ENCODE measurements at places on chromosomes 1 and 21.

- DNase-seq = no peak
These were observed 16.0 kb downstream of the ADSS2 start for GRCh38 chr1:244435562-244436205.

- no peak for DNase-seq
These were observed 3.1 kb downstream of the SMIM1 start for GRCh38 chr1:3775490-3776230.

DNA sequence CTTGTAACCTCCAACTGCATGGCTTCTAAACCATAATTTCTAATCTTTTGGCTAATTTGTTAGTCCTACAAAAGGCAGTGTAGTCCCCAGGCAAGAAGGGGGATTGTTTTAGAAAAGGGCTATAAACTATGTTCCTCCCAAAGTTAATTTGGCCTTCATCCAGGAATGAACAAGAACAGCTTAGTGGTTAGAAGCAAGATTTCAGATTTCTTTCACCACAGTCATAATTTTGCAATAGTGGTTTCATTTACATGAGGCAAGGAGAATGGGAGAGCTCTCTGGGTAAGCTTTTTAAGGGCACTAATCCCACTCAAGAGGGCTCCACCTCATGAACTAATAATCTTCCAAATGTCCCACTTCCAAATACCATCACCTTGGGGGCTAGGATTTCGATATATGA is 1353.9 kb downstream of the NCAM2 start:
- DNase-seq = no peak

DNA sequence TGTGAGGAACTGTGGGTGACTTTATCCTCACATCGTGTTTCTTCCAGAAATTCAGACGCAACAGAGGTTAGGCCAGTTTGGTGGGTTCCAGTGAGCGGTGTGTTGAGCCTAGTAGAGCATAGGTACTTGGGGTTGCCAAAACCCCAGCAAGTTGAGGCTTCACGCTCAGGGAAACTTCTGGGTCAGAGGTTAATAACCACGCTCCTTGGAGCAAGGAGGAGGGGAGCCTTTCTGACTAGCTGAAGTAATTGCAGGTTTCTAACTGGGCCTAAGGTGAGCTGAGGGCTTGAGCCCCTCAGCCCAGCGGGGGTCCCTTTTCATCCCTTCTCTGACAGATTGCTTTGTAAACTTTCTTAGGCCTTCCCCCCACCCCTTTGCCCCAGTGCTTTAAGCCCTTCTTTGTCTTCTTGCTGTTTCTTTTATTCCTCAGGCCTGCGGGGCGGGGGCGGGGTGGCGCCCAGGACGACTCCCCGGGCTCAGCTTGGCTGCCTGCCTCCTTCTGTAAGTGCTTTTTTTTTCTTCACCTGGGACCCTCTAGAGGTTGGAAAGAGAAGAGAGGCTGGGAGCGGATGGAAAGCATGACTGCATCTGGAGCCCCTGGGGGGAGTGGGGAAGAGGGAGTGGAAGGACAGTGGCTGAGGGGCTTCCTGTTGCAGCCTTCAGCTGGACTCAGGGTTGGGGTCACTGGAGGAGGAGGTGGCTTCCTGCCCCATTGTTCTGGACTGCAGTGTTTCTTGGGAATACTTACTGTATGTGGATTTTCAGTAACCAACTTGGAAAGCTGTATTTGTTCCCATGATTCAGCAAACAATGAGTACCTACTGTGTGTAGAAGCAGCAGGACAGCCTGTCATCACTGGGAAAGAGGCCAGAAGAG is 1.3 kb upstream of the ZNF436 start:
- DNase-seq = no peak

GRCh38 chr1:22816067-22816775 is 105.6 kb downstream of the EPHB2 start:
- no peak for DNase-seq

GRCh38 chr1:153422450-153423068 is 6.2 kb downstream of the S100A7A start:
- DNase-seq = no peak

- no peak for DNase-seq
These were observed 231.7 kb upstream of the ZRANB2 start for GRCh38 chr1:71312545-71312944.

GRCh38 chr1:234727018-234727940 is 117.3 kb upstream of the IRF2BP2 start:
- no peak for DNase-seq

DNA sequence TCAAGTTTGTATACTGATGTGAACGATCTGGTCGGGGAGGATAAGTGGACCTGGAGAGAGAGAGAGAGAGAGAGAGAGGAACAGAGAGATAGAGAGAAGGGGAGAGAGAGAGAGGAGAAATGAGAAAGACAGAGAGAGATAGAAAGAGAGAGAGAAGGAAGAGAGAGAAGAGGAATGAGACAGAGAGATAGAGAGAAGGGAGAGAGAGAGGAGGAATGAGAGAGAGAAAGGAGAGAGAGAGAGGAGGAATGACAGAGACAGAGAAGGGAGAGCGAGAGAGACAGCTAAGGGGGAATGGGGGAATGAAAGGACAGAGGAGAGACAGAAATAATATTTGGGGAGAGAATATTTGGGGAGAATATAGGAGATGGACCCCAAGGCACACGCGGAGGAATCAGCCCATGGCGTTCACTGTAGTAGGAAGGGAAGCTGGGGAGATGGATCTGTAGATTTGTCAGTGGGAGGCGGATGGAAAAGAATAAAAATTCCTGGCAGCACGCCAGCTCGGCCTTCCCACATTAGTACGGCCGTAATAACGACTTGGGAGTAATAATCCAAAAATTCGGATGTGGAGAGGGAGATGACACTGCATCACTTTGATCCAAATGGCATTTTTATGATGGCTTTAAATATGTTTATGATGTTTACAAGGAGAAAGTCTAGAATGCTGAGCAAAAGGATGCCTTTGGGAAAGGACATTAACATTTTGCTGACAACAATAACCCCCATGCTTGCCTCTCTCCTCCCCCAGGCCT is 159.8 kb upstream of the KCNJ6 start:
- DNase-seq = no peak

DNA sequence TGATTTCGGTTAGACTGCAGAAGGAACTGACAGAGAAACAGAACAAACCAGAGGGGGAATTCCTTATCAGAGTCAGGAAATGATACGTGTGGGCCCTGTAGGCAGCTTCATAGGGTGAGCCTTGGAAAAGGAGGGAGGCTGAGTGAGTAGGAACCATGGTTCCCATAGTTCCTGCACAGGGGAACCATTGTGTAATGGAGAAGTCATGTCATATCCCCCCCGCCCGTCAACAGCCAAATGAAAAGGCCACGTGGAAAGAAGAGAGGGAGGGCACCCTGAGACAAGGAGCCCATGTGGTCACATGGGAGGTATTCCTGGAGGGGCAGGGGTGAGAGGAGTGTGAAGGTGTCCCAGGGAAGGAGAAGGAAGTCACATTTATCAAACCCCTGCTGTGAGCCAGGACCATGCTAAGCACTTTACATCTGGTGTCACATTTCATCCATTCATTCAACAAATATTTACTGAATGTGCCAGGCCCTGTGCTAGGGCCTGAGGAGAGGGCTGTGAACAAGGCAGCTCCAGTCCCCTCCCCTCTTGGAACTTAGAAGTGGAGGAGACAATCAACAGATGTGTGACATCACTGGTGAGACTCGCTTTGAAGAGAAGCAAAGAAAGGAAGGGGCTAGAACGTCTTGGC is 15.7 kb upstream of the FGR start:
- DNase-seq = no peak

Measured in RWPE2 (cell line).